ENCODE measurements at places on chromosomes 2 and 18.

DNA sequence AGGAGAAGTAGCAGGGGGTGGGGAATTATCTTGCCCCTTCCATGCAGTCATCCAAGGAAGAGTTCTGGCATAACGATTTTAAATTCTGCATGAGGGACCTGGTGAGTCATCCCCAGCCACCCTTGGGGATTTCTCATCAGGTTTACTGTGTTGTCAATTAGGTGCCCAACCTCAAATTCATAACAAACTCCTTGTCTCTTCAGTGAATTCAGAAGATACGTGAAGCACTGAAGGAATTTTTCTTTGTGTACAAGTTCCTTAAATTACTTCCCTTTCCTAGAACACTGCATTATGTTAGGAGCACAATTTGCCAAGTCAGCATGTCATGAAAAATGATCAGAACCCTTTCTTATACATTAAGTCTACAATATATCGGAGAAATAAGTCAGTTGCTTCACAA is 70.8 kb upstream of the NOSTRIN start:
- DNase-seq: no peak

GRCh38 chr2:210591663-210592062 is 35.3 kb downstream of the CPS1 start:
- DNase-seq: no peak

GRCh38 chr2:171810422-171811244 is 83.4 kb downstream of the SLC25A12 start:
- DNase-seq: no peak

DNA sequence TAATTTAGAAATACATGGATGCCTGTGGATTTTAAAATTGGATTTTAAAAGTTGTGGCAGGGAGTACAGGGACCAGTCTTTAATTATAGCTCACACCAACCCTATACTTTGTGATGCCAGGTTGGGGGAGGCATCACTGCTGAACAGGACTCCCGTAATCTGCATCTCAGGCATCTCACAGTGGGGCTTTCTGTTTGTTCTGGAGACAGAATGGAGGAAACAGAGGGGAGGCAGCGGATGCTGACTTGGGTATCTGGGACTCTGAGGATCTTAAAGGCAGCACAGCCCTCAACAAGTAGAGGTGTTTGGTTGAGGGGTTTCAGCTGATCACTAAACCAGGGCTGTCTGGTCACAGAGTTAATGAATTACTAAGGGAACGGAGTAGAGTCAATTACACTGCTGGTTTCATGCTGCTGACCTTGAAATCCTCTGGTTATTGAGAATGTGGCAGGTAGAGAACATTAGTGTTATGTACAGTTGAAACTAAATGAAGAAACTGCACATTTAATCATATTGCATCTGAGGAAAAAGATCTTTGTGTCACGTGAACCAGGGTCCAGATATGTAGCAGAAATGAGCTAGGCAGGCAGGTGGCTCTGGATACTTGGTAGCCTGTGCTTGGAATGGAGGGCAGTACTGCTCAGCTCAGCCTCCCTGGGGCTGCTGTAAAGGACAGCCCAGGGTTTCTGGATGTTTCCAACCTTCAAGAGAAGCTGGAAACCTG is 40.3 kb downstream of the FHOD3 start:
- DNase-seq: no peak

DNA sequence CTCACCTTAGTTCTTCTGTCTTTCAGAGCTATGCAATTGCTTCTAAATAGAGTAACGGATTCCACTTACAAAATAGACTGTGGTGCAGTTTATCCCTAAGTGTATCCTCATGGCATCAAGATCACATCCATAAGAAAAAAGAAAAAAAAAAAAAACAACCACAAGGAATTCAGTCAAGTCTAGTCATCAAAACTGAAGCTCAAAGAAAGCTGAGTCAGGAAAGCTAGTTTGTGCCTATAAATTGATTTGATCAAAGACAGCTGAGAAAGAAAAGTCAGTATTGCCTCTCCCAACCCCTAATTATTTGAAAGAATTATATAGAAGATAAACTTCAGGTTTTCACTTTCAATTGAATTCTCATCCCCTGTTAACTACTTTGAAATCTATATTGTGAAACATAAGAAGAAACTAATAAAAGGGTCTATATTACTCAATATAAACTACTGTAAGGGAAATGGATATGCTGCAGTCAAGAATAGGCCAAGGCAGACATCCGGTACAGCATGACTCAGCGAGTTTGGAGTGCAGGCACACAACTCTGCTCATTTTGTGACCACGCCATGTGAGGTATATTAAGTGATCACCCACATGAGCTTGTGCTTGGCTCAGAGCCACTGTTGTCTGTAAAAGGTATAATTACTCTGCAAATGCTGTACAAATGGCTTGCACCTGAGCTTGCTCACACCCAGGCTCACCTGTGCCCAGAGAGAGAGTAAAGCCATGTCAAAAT is 568.1 kb upstream of the CRIM1 start:
- no peak for DNase-seq

DNA sequence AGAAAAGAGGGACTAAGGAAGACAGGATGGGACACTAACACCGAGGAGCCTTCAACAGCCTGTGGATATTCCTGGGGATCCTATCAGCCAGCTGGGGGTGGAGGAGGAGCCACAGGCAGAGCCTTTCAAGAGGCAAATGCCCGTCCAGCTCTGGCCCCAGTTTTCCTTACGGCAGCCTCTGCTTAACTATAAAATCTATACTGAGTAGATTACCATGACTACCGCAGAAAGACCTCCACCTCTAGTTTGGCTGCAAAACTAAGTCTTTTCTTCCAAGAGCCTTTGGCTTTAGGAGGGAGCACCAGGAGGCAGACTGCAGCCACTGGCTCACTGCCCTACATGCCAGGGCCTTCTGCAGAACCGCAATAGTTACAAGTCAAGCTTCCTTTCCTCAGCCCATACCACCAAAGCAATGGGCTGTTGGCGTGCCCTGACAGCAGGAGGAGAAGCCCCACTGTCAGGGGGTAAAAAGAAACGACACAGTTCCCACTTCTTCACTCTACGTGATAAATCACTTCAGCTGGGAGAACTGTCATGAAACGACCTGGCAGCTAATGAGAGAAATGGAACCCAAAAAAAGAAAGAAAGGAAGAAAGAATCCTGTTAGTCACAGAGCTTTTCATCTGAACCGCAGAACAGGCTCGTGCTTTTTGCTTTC is 25.1 kb upstream of the CREB1 start:
- peak; percentile 2 for DNase-seq

- no peak for DNase-seq
Observed at GRCh38 chr2:236852100-236852976, 233.4 kb upstream of the COPS8 start.

- no peak for DNase-seq
Observed at GRCh38 chr2:79793006-79793405, 280.2 kb downstream of the CTNNA2 start.

DNA sequence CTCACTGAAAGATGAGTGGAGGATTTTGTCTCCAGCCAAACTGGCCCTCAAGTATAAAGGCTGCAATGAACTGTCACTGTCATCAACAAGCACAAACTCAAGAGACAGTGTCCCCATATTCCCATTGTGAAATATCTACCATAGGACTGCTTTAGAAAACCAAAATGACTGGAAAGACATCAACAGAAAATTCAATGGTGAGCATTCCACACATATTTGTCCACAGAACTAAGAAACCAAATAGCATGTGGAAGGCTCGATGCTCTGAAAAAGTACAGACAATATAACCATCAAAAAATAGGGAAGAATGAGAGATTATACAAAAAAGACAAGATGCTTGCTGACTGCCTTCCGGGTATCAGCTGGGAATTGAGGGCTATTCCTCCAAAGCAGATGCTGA is 37.6 kb downstream of the TGFBRAP1 start:
- DNase-seq: no peak

GRCh38 chr2:54632733-54633692 is 90.4 kb upstream of the EML6 start:
- no peak for DNase-seq

- DNase-seq: no peak
Observed at GRCh38 chr2:195658541-195658890, 1.5 kb downstream of the SLC39A10 start.

DNA sequence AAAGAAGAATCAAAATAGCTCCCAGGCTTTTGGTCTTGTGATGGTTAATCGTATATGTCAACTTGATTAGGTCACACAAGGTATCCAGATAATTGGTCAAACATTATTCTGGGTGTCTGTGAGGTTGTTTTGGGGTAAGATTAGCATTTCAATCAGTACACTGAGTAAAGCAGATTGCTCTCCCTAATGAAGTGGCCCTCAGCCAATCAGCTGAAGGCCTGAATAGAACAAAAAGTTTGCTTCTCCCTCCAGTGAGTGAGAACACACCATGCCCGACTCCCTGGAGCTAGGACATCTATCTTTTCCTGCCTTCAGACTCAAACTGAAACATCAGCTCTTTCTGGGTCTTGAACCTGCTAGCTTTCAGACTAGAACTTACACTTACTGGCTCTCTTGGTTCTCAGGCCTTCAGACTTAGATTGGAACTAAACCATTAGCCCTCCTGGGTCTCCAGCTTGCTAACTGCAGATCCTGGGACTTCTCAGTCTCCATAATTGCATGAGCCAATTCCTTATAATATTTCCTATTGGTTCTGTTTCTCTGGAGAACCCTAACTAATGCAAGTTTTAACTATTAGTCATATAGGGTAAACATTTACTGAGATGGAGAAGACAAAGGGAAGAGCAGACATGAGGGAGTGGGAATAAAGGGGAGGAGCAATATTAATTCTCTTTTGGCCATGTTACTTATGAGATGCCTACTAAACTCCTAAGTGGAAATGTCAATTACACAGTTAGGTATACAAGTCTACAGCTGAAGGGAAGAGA is 25.5 kb downstream of the LNPK start:
- no peak for DNase-seq

DNA sequence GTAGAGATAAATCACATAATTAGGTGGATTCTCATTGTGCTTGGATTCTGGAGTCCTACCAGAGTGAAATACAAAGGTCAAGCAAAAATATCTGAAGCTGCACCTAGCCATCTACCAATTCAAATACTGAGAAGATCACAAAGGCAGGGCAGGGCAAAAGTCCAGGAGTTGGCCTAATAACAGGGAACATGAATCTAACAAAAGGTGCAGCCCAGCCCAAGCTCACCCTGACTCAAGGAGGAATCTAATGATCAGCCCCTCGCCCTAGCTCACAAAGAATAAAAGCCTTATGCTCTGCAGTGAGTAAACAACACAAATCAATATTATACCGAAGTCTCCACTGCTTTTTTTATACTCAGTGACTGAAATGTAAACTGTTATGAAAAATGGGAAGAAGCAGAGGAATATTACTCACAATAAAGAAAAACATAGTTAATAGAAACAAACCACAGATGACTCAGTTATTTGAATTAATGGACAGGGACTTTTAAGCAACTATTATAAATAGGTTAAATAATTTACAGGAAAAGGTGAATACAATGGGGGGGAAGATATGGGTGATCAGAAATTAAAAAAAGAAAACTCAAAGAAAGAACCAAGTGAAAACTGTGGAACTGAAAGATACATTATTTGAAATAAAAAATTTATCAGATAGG is 49.5 kb downstream of the ANTXR1 start:
- no peak for DNase-seq

DNA sequence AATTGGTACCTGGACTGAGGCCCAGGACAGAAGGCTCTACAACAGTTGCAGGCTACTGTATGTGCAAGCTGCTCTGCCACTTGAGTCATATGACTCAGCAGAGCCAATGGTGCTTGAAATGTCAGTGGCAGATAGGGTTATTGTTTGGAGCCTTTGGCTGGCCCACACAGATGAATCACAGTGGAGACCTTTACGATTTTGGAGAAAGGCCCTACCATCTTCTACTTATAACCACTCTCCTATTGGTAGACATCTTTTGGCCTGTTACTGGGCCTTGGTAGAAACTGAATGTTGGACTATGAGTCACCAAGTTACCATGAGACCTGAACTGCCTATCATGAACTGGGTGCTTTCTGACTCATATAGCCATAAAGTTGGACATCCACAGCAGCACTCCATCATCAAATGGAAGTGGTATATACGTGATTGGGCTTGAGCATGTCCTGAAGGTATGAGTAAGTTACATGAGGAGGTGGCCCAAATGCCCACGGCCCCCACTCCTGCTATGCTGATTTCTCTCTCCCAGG is 88.9 kb upstream of the NRXN1 start:
- DNase-seq: no peak

DNA sequence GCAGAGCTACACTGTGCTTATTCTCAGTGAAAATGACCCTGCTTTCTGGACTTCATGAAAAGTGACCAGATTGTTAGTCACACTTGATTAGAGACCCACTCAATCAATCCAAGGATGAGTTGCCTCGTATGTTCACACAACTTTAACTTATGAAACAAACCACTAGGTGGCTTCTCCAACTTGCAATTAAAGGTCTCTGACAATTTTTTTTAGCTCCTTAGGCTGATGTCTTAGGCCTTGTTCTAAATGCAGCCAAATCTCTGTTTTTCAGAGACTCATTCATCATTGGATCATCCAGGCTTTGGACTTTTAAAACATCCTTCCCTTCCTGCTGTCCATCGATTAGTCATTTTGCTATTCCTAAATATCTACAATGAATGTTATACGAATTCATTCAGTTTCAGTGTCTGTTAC is 63.4 kb downstream of the MREG start:
- no peak for DNase-seq

- DNase-seq: no peak
Observed at GRCh38 chr18:61348230-61348629, 15.0 kb downstream of the CDH20 start.

DNA sequence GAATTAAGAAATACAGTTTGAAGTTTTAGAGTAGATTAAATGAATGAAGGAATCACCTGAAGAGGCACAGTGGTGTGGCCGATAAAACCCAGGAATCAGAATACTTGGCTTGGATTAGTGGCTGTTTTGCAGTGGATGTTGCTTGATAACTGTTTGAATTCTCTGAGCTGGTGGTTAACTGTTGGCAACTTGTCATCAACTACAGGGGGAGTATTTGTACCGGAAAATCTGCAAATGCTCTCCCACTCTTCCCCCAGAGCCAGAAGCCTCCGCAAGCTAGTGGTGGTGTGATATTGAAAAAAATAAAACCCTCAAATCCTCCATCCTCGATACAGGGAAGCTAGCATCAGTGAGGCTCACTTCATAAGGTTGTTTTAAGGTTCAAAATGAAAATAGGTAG is 326.7 kb downstream of the DPP10 start:
- DNase-seq: no peak

DNA sequence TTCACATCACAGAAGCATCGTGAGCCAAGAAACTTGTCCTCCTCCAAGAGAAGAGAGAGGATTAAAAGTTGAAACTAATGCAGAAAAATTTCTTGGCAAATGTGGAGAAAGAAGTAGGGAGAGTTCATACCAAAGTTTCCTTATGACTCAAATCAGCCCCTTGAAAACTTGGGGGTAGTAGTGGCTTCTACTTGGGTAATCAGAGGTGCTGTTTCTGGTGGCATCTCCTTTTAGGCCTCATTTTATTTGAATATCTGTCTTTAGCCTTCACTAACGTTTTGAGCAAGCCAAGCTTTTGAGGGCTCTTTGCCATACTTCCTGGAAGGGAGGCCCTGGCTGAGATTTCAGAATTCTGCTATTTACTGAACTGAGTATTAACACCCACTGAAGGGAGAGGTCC is 515.3 kb upstream of the MEX3C start:
- DNase-seq: no peak

Measured in neural crest cell (in vitro differentiated cells).